Pancreas (tissue), 10 donors: ENCODE measurements at places on chromosomes 2 and 18. TPM values are rescaled to one million over a fixed set of nuclear protein-coding genes. Genes with fewer than 3 reads are reported as not detected.

DNA sequence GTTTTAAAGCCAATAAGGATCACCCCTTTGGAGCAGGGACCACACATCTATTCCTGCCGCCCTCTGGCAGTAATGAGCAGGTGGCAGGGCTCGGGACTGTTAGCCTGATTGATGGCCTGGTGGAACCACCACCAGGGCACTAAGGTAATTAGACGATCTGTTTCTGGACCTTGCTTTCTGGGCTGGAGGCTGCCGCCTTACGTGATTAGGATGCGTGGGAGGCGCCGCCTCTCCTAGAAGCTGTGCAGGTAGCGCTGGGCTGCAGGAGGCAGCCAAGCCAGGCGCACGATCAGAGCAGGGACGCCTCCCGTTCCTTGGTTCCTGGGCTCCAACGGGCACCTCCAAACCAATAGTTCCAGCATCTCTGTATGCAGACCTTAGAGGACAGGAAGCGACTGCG is 242.6 kb upstream of the RAB12 start:
- DNase-seq = peak; percentile 58

- DNase-seq = no peak
These were observed 59.0 kb downstream of the GLI2 start for GRCh38 chr2:120794716-120795115.

DNA sequence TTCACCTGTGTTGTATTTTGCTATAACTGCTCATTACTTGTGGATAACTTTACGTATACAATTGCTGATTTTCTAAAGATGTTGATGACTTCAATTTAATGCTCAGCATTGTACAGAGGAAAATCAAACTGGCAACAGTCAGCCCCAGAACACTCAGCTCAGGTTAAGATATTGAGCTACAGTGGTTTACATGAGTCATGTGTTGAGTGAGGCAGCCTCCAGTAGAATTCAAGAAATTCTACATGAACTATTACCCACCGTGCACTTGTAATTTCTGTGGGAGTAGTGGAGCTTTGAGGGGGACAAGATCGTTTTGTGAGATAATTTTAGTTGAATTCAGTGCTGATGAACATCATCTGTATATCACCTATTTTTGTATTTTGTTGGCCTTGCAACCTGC is 292.3 kb downstream of the ALPK2 start:
- no peak for DNase-seq

DNA sequence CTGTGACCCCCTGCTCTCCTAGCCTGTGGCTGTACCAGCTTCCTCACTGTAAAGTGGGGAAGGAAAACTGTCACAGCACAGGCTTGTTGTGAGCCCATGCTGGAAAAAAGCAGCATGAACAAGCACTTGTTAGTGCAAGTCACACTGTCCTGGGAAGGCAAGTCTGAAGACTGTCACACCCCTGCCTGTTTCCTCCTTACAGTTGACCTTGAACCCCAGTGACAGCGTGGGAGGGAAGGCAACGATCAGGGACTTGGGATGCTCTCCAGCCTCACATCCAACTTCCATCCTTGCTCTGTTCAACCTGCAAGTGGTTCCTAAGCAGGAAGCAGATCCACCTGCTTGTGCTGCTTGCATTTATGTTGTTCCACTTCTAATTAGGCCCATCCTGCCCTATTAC is 311.3 kb upstream of the KLHL29 start:
- DNase-seq = no peak

DNA sequence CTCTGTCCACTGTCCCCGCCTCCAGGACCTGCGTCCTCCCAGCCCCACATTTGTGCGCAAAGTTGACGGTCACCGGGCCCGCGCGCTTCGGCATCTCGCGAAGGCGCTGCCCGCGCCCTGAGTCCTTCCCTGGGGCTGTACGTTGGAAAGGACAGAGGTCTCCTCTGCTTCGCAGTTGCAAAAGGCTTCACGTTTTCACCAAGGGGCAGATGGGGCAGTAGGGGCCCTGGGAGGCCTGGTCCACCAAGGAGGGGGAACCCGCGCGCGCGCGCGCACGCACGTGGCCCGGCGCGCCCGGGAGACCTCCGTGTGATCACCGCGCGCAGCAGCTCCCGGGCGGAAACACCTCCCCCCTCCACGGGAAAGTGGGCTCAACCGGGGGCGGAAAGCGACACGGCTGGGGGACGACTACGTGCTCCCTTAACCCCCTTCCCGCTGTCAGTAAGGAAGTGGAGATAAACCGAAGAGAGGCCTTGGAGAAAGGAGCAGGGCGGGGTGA is 21.9 kb downstream of the TEX44 start:
- DNase-seq = no peak

GRCh38 chr2:233353769-233354499 is at the start of gene DGKD:
TSS of gene DGKD (plus strand) at chr2:233354494. CDS start at chr2:233354519, 25 bp downstream.
- DNase-seq = peak; percentile 71

DNA sequence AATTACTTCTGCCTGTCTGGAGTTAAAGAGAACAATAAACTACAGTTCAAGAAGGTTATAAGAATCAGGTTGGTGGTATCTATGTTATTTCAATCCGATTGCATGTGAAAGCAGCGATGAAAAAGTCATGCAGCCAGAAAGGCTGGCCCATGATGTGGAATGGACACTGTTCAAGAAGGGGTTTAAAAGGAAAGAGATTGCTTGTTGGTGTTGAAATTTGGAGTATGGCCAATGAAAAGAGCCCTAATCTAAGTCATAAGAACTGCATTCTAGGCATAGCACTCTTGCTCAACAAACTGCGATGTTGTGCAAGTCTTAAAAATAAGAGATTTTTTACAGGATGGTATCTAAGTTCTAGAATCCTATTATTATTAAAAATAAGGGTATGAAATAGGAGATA is 61.3 kb downstream of the EFEMP1 start:
- no peak for DNase-seq

GRCh38 chr2:46967990-46968647 is 52.5 kb upstream of the MCFD2 start:
- peak; percentile 80 for DNase-seq

- DNase-seq = no peak
These were observed 124.7 kb downstream of the PPP1R1C start for GRCh38 chr2:182110347-182110746.

GRCh38 chr2:232349946-232350635 is 28.5 kb upstream of the ALPP start:
- no peak for DNase-seq

DNA sequence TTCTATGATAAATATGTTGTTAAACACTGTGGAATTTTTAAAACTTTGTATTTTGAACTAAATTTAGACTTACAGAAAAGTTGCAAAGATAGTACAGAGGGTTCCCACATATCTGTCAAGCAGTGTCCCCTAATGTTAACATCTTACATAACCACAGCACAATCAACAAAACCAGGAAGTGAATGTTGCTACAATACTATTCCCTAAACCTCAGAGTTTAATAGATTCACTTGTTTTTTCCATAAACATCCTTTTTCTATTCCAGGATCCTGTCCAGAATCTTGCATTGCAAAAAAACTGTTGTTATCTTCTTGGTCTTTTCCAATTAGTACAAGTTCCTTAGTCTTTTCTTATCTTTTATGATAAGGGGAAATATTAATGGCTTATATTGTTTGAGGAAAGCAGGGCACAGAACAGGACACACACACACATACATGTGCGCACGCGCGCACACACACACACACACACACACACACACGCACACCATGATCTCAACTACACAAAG is 251.1 kb upstream of the TRIB2 start:
- DNase-seq = no peak

DNA sequence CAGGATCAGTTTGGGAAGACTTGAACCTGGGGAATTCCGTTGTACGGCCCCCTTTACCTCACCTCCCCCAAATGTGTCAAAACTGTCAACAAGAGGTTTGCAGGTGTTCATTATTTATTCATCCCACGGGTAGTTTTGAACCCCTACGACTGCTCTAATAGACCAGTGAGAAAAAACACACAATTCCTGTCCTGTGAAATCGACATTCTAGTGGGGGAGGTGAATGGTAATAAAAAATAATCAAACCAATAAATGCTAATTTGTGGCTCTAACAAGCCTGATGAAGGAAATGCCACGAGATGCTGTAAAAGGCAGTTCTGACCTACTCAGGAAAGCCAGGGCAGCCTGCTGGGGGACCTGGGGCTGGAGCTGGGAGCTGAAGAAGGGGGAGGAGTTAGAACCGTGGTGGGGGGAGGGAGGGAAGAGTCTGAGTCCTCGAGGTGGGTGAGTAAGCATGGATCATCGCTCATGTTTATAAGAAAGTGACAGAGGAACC is 463 bp upstream of the DNAJB2 start:
- no peak for DNase-seq

GRCh38 chr2:128628206-128628605 is 309.5 kb upstream of the HS6ST1 start:
- no peak for DNase-seq

DNA sequence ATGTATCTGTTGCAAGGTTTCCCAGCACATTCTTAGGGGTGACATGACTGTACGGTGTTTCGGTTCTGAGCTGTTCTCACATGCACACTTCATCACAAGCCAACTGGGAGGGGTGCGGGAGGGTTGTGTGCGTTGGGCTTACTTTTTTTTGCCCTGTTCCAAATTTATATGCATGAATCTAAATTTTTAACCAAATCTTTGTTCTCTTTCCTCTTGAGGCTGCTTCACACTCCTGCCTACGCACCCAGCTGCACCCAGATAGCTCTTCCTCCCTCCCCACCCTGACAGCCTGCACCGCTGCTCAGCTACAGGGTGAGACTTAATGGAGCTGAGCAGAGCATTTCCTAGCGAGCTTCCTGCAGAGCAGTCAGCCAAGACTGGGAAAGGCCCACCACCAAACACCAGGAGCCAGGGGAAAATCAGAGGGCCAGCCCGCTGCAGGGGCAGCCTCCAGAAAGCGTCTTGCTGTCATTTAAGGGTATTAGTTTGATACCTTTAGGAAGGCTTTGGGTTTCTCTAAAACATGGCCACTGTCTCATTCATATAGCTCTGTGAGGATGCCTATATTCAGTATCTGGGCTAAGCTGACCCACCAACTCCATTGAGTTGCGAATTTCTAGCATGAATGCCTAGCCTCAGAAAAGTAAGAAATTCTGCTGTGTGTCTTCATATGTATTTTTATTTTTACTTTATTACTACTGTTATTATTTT is 84.5 kb downstream of the POU3F3 start:
- DNase-seq = no peak

DNA sequence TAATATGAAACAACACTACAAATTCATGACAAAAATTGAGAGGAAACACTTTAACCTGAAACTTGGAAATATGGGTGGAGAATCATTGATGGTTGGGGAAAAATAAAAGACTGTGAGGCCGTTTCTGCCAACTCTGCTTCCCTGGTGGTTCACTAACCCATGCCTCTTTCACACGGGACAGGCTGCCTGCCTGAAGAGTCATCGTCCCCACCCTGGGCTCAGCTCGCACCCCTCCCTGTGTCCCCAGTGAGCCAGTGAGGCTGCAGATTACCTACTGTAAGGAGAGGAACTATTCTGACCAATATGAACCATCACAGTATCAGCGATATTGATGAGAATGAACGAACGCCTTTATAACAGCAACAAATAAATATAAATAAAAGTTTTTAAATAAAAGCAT is 357.8 kb upstream of the CDH20 start:
- no peak for DNase-seq

GRCh38 chr18:13612196-13612997 is 114.0 kb downstream of the FAM210A start:
- no peak for DNase-seq

DNA sequence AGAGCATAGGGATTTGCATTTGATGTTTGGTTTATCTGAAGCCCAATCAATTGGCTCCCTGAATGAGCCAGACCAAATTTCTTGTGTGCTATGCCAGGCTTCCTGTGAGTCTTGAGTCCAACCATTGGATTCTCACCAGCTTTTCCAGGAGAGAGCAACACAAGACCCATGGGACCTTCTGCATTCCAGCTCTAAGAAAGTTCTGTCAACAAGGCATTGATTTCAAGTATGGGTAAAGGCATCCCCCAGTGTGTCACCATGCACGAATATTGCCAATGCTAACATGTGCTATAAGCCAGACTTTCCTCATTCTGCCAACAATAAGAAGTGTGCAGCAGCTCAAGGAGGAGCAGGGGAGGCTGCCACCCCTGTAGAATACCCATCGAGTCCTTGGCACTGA is 266.6 kb downstream of the ETAA1 start:
- DNase-seq = no peak

GRCh38 chr18:6435731-6436130 is 21.0 kb upstream of the L3MBTL4 start:
- no peak for DNase-seq

DNA sequence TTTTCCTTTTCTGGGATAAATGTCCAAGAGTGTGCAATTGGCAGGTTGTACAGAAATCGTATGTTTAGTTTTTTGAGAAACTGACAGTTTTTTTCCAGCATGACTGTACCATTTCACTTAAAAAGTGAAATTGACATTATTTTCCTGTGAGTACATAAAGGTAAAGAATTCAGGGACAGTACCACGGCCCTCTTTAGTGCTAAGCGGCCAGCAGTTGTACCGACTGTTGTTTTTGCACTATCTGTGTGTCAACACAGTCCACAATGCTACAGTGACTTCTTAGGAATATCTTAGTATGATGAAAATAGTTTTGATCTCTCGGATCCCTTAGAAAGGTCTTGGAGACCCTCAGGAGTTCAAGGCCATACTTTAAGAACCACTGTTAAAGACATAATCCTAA is 2.6 kb downstream of the LIMS1 start:
- no peak for DNase-seq

GRCh38 chr2:191634791-191635190 is 43.1 kb upstream of the NABP1 start:
- DNase-seq = no peak

The LTBP1 gene
- total RNA-seq = 1.5 TPM

The FABP1 gene
- total RNA-seq = 1.0 TPM

The TMEM17 gene
- 1.4 TPM for total RNA-seq

The VAMP5 gene
- 14.2 TPM for total RNA-seq

The SDC1 gene
- 27.2 TPM for total RNA-seq

The EGR4 gene
- 0.09 TPM for total RNA-seq

The FEV gene
- total RNA-seq = 2.1 TPM

The TFCP2L1 gene
- 3.9 TPM for total RNA-seq
